ENCODE measurements at places on chromosomes 6 and 20. TPM values are rescaled to one million over a fixed set of nuclear protein-coding genes. Genes with fewer than 3 reads are reported as not detected.

The GPR63 gene
- 0.46 TPM for total RNA-seq

The DSP gene
- 41.5 TPM for total RNA-seq

The TREML2 gene
- total RNA-seq = not detected

The APOBEC2 gene
- total RNA-seq = not detected

The KCNK5 gene
- total RNA-seq = 1.0 TPM

The SLC17A3 gene
- 1.1 TPM for total RNA-seq

The TUBB gene
- 897 TPM for total RNA-seq

The ALDH5A1 gene
- total RNA-seq = 8.0 TPM

The SLC22A23 gene
- total RNA-seq = 8.9 TPM

The DOK5 gene
- not detected for total RNA-seq

The SLC35F1 gene
- 0.03 TPM for total RNA-seq

The PLAGL1 gene
- 8.3 TPM for total RNA-seq

The HLA-DRA gene
- total RNA-seq = not detected

The PDE7B gene
- 0.63 TPM for total RNA-seq

The FLRT3 gene
- 1.9 TPM for total RNA-seq

The C20orf204 gene
- 0.32 TPM for total RNA-seq

The NOTCH4 gene
- total RNA-seq = 0.76 TPM

The HLA-G gene
- not detected for total RNA-seq

The GLP1R gene
- not detected for total RNA-seq

The LAMA4 gene
- total RNA-seq = 1.5 TPM

The TRERF1 gene
- total RNA-seq = 8.3 TPM

The DOP1A gene
- total RNA-seq = 2.5 TPM

The IP6K3 gene
- total RNA-seq = 1.6 TPM

The CCN2 gene
- total RNA-seq = 197 TPM

The VGLL2 gene
- total RNA-seq = not detected

The HMGCLL1 gene
- 0.08 TPM for total RNA-seq

The GTSF1L gene
- total RNA-seq = not detected

The HLA-DOB gene
- total RNA-seq = 0.13 TPM

The SDCBP2 gene
- total RNA-seq = 1.4 TPM

The ORC3 gene
- total RNA-seq = 16.9 TPM

The SFTA2 gene
- not detected for total RNA-seq

The HRH3 gene
- total RNA-seq = not detected

The GHRH gene
- total RNA-seq = not detected

The DNAH8 gene
- total RNA-seq = not detected

The SLC25A27 gene
- total RNA-seq = 0.32 TPM

The TAAR5 gene
- not detected for total RNA-seq

The UBE2C gene
- 240 TPM for total RNA-seq

The PPIL4 gene
- total RNA-seq = 13.0 TPM

The ARMC2 gene
- total RNA-seq = 2.2 TPM

The ATP9A gene
- 12.2 TPM for total RNA-seq

The STX11 gene
- total RNA-seq = 2.7 TPM

The PAK5 gene
- total RNA-seq = not detected

The RBPJL gene
- total RNA-seq = not detected

The ANKRD66 gene
- total RNA-seq = not detected

The C20orf202 gene
- not detected for total RNA-seq

The PSMA7 gene
- total RNA-seq = 551 TPM

The PPIL1 gene
- total RNA-seq = 42.2 TPM

The CD109 gene
- 78.3 TPM for total RNA-seq

The CST5 gene
- total RNA-seq = not detected

The FAM217A gene
- total RNA-seq = not detected

The MAP3K4 gene
- total RNA-seq = 13.4 TPM

The FHL5 gene
- total RNA-seq = not detected

The DACT2 gene
- 0.08 TPM for total RNA-seq
